Psoas muscle (tissue), 8 donors: ENCODE measurements at places on chromosomes 1 and 21. TPM values are rescaled to one million over a fixed set of nuclear protein-coding genes. Genes with fewer than 3 reads are reported as not detected.

Gene NME7
- 3.9 TPM for total RNA-seq

Gene CELA2A
- total RNA-seq: not detected

Gene JAM2
- total RNA-seq: 8.4 TPM

Gene CNR2
- total RNA-seq: 0.08 TPM

Gene EDARADD
- total RNA-seq: not detected

Gene CTH
- 2.9 TPM for total RNA-seq
